ENCODE measurements at places on chromosomes 12 and 14.

DNA sequence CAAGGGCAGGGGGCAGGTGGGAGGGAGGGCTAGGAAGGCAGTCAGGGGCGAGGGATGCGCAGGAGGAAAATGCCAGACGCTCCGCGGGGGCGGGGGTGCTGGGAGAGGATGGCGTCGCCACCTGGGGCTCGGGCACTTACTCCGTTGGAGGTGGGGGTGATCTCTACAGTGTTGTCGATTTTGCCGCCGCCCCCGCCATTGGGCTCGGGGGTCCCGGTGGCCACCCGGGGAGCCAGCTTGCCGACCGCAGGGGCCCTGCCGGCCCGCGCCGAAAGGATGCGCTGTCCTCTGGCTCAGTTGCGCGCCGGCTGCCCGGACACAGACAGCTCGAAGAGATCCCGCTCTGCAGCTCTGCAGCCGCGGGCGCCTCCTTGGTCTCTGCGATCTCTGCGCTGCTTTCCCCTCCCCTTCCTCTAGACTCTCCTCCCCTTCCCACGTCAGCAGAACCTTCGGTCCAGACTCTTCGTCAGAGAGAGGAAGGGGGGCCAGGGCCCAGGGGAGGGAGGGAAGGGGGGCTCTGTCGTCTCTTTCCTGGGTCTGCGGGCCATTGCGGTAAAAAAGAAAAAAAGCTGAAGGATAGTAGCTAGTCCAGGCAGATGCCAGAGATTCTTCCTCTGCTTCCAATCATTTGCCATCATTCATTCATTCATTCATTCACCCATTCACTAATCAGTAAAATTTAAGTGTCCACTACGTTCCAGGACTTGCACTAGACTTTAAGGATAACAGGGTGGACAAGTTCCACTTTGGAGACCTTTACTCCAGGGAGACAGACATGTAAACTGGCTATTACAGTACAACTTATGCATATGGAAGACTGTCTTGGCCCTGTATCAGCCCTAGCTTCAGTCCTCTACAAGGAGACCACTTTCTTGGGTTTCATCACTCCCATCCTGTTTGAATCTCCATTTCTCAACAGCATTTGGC is at the start of gene SLC22A17:
SLC22A17 (minus strand) TSS at position 382 of the 927 bp plus-strand sequence.
- peak; percentile 92 for DNase-seq

- DNase-seq: no peak
Measured at GRCh38 chr14:55000381-55000780, 26.5 kb downstream of the WDHD1 start.

- peak; percentile 60 for DNase-seq
Measured at GRCh38 chr12:107379852-107380567, 286.7 kb upstream of the CRY1 start.

- DNase-seq: peak; percentile 47
Measured at GRCh38 chr12:81257947-81258551, 180.2 kb downstream of the ACSS3 start.

- no peak for DNase-seq
Measured at GRCh38 chr12:20946732-20947131, 136.2 kb downstream of the SLCO1B3 start.

- no peak for DNase-seq
Measured at GRCh38 chr14:75459099-75459741, 31.4 kb downstream of the JDP2 start.

GRCh38 chr14:68789821-68790643 is 2.8 kb downstream of the ZFP36L1 start:
- peak; percentile 45 for DNase-seq

GRCh38 chr12:52691841-52692150 is 11.5 kb downstream of the KRT77 start:
- no peak for DNase-seq

All from EH (cell line).